ENCODE measurements at places on chromosomes 12 and 14.

DNA sequence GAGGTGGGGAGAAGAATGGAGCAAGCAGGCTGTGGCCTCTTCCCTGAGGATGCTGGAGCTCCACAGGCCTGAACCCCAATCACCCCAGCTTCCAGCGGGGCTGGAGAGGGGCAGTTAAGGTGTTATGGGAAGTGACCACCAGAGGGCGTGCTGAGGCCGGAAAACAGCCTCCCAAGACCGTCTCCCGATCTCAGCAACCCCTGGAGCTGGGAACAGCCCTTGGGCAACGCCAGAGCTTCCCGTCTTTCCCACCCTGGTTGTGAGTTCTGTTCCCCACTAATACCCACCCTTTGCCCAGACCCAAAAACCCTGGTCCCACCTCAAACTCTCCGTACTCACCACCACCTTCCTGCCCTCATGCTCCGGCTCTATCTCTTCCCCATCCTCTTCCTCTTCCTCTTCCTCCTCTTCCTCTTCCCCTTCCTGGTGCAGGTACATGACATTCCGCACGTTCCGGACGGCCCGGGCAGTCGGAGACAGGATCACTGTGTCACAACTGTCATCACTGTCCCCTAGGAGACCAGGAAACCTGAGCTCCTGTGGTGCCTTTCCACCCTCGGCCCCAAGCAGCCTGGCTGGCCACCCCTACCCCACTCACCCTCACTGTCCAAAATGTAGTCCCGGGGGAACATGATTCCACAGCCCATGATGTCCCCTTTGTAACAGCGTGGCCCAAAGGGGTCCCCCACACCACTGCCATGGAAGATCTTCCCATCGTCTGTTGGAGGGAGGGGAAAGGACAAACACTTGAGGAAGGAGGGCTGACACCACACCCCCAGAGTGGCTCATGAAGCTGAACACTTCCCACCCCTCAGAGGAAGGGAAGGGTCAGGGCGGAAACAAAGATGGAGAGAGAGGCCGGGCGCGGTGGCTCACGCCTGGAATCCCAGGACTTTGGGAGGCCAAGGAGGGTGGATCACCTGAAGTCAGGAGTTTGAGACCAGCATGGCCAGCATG lies 12.9 kb downstream of the SPRYD3 start:
- peak; percentile 75 for DNase-seq

DNA sequence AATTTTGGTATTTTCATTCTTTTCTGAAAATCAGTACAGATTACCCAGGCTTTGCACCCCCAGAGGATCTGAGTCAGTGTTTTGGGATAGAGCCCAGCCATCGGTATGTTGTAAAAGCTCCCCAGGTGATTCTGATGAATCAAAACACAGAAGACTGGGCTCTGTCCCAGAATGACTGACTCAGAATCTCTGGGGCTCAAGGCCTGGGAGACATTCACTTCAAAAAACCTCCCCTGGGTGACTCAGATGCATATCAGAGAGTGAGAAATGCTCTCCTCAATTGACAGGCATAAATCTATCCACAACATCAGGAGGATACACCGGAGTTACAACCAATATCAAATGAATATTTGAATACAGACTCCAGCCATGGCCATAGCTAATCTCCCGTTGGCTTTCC lies 32.6 kb downstream of the SLC35F4 start:
- DNase-seq: no peak

GRCh38 chr12:55933169-55933798 lies 2.3 kb downstream of the DGKA start:
- DNase-seq: no peak

GRCh38 chr12:118287728-118288127 lies 85.0 kb downstream of the TAOK3 start:
- DNase-seq: no peak

DNA sequence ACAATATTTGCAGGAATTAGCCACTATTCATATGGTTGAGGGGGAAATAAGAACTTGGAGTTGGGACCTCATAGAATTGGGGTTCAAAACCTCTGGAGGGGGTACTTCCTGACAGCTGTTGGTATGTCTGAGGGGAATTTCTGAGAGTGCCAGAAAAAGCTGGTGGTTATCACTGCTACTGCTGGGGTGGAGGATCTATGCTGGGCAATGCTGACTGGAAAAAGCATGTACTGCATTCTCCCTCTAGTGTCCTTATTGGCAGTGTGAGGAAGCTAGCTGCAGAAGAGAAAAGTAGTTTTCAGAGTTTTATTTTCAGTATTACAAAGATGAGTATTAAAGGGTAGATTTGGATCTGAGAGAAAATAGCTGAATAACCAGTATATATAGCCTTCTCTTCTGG lies 88.8 kb downstream of the FUT8 start:
- no peak for DNase-seq

DNA sequence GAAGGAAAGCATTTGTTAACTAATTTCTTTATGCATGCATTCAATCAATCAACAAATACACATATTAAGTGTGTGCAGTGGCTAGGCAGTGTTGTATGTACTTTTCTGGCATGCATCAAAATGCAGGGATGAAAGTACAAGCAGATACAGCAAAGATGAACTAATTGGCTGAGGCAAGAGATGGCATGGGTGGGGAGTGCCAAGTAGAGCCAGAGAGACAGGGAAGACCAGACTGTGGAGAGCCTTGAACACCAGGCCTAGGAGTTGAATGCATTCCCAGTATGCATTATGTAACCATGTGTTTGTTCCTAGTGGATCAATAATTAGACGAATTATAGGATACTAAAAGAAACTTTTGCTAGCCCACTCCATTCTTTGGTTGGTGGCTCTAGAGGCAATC lies 17.3 kb upstream of the LMNTD1 start:
- no peak for DNase-seq

- no peak for DNase-seq
Observed at GRCh38 chr12:16187660-16188059, 89.8 kb downstream of the SLC15A5 start.

DNA sequence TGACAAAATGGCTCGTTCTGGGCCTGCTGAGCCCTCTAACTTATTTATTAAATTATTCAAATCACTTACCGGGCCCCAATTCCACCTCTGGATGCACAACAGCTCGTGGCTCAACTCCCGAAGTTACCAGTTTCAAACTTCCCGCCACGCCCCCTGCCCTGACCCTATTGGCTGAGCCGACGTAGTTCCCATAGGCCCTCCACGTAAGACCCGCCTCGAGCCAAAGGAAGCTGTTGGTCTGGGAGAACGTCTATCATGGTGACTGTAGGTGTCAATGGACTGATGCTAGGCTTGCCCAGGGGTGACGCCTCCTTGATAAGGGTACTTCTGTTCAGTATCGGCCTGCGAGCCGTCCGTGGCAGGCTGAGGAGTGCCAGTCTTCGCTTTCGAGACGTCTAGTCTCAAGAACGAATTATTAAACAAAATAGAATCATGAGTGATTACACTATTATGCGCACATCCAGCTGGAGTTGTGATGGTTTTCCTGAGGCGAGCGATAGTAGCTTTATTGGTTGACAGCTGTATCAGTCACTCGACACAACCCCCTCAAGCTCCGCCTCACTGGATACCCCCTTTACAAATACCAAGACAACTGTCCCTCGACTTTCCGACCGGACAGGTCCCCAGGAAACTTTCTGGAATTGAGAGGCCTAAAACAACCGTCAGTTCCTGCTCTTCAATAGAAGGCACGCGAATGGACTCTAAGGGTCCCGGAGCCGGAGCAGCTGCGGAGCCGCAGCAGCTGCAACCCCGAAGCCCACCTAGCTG lies at the start of gene CDCA3:
Gene CDCA3 (minus strand): TSS at position 134 of the 768 bp plus-strand sequence. CDS start 334 bp downstream, outside the sequence.
- DNase-seq: peak; percentile 94

DNA sequence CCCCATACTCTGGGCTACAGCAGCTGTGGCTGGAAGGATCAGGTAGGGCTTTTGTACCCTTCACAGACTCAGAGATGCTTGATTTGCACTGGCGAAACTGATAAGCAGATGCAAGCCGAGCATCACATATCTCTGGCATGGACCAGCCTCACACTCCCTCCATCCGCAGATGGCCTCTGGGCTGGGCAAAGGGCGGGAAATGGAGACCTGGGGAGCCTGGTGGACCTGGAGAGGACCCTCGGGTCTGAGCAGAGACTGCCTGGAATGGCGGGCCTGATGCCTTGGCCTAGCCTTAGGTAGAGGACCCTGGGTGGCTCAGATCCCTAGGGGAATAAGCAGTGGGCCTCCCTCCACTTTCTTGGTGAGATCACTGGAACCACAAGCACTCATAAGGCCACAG lies 53.2 kb downstream of the GALNT16 start:
- DNase-seq: no peak

DNA sequence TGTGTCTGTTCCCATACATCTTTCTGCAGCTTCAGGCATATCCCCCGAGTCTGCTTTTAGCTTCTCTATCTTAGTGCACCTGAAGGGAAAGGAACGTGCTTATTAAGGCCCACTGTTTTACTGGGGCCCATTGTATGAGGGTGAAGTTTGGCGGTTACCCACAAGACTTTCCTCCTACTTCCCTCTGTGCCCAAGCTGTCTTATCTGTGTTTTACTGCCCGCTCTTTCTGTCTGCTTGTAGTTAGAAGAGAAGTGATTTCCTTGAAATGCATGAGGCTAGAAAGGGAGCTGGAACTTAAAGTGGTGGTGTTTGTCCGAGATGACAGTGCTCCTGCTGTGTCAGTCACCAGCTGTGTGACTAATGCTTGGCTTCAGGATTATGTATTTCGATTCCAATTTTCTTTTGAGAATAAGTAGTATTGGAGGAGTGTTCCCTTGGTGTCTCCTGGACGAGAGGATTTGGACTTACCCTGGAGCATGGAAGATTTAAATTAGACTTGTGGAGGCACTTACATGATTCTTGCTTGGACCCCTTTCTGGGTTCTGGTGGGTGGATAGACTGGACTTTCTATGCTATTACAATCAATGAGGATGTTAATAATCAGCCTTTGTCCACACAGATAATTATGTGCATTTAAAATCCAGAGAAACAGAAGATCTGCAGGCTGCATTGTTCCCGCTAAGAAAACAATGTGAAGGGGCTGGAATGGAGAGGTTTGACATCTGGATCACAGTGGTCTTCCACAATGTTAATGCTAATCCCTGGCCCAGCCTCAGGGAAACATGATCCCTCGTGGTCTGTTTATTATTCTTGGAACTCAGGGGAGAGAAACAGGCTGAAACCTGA lies 13.9 kb upstream of the KRT86 start:
- no peak for DNase-seq

- no peak for DNase-seq
Observed at GRCh38 chr12:70549340-70550179, 87.7 kb downstream of the PTPRB start.

- no peak for DNase-seq
Observed at GRCh38 chr14:64410084-64410774, 22.1 kb downstream of the MTHFD1 start.

GRCh38 chr12:100445081-100445481 lies 28.6 kb upstream of the NR1H4 start:
- DNase-seq: no peak

DNA sequence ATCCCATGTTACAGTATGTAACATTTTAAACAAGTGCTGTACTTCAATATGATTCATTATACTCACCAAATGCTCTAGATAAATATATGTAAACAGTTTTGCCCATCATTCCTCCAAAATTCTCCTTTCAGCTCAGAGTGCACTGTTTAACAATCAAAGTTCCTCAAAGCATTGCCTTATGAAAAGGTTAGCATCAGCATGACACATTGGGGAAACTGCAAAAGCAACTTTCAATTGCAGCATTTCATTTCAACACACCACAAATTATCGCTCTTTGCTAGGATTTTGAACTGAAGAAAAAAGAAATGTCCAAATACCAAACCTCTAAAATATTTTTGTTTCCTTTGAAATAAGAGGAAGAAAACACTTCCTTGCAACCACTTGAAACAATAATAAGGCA lies 413.2 kb downstream of the FLRT2 start:
- DNase-seq: no peak

DNA sequence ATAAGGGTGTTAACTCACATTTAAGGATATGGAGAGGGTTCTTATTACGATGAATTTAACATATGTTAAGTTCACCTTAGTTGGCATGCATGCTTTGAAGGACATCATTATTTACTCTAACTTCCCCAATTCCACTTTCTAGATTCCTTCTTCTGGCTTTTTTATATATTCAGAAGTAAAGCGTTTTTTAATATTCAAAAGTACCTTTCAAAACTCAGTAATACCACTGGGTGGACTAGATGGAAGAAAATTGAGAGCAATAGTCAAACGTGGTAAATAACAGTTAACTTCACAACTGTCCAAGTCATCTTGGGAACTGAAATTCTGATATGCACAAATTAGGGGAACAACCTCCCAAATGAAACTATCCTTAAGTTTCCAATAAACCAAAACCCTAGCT lies 9.1 kb downstream of the SINHCAF start:
- DNase-seq: no peak

- DNase-seq: no peak
Observed at GRCh38 chr12:49585477-49586459, 17.8 kb upstream of the MCRS1 start.

GRCh38 chr12:109693653-109694600 lies 19.7 kb upstream of the FAM222A start:
- DNase-seq: no peak

- DNase-seq: no peak
Observed at GRCh38 chr14:101992708-101993107, 28.3 kb downstream of the DYNC1H1 start.

GRCh38 chr12:124713041-124713435 lies 145.6 kb upstream of the NCOR2 start:
- DNase-seq: no peak

DNA sequence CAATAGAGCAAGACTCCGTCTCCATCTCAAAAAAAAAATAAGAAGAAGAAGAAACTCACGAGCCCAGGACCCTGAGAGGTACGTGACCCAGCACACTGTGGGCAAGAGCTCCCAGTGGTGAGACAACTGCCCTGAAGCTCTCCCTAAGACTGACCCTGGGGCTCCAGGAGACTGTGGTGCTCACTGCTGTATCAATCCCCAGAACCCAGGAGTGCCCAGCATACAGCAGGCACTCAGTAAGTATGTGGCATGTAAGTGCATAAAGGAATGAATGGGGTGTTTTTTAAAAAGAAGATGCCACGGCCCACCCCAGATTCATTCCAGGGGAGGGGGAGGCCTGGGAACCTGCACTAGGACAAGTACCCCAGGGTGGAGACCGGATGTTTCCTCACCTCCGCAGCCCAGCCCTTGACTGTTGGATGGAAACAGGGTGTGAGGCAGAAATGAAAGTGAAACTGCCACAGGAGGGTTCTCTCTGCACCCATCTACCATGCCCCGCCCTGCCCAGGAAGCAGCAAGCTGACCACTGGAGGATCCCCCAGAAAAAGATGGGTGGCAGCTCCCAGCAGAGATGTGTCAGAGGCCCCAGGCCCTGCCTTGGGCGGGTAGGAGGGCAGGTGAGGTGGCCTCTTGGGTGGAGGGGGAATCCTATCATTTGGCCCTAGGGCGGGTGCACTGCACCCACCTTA lies 12.2 kb downstream of the ITPK1 start:
- DNase-seq: peak; percentile 55

DNA sequence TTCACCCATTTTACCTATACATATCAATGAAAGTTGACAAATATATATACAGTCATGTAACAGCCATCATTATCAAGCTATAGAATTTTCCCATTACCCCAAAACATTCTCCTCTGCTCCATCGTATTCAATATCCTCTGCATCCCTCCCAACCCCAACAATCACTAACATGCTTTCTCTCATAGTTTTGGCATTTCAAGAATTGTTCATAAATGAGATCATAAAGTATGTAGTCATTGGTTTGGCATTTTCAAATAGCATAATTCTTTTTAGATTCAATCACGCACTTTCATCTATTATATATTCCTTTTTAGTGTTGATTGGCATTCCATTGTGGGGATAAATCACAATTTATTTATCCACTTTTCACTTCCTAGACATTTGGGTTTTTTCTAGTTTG lies 866.0 kb upstream of the TMEM132C start:
- DNase-seq: no peak
